ENCODE measurements at places on chromosomes 4 and X.

DNA sequence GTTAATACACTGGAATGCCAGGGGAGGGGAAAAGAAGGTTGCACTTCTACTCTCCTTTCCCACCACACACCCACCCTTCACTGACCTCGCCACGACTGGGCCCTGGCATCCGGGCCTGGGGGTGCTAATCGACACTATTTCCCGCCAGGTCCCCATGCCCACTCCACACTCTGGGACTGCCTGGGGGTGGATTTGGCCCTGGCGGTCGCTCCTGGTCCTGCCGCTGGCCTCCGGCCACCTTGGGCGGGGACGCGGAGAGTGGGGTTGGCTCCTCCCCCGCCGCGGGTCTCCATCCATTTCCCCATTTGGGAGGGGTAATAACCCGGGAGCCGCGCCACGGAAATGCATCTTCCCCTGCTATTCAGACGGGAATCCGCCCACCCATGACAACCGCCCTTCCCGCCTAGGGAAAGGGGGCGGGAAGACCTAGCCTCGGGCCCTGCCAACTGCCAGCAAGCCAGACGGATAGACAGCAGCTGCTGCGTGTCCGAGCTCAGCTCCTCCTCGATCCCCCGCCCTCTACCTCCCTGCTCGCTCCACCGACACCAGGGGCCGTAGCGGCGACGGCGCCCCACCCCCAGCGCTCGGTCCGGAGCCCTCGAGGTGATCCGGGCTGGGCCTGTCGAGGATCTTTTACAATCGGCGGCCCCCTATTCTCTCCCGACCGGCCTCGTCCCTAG, 78.1 kb downstream of the RLIM start:
- DNase-seq = peak; percentile 73

- no peak for DNase-seq
These were observed 25.4 kb upstream of the NMU start for GRCh38 chr4:55661398-55662056.

GRCh38 chr4:15833801-15834200, 55.7 kb downstream of the CD38 start:
- no peak for DNase-seq

DNA sequence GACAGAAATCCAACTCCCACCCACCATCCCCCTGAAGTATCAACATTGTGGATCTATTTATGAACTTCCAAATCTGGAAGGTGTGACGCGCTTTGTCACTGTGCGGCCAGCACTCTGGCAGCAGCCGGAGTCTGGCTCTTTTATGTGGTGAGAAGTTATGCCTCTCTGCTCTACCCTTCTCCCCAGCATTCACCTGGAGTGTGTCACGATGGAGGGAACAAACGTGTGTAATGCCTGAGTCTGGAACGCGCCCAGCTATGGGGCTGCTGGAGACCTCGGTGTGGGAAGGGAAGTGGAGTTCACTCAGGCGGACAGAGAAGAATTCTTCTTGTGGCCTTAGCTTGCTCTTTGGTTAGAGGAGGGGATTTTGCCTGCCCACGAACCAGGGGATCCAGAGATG, 222.1 kb upstream of the RPL34 start:
- DNase-seq = no peak

DNA sequence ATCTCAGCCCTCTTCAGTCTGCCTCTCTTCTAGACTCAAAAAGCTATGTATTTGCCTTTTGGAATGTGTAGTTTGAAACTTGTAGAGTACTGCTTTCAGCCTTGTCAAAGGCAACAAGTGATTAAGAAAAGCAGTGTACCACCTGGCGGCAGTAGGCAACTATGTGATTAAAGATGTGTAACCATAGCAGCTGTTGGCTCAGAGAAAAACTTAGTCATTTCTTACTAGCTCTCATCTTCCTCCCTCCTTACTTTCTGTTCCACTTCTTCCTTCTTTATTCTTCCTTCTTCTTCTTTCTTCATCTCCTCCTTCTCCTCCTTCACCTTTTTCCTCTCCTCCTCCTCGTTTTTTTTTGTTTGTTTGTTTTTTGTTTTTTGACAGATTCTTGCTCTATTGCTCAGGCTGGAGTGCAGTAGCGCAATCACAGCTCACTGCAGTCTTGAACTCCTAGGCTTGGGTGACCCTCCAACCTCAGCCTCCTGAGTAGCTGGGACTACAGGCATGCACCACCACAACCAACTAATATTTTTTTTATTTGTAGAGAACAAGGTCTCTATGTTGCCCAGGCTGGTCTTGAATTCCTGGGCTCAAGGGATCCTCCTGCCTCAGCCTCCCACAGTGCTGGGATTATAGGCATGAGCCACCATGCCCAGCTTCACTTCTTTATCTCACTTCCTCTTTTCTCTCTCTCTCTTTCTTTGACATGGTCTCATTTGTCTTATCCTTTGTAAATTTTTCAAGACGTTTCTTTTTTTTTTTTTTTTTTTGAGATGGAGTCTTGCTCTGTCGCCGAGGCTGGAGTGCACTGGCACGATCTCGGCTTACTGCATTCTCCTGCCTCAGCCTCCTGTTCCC, 32.6 kb downstream of the ABHD18 start:
- DNase-seq = no peak

- no peak for DNase-seq
These were observed 245.9 kb upstream of the GIMD1 start for GRCh38 chr4:106614441-106614840.

DNA sequence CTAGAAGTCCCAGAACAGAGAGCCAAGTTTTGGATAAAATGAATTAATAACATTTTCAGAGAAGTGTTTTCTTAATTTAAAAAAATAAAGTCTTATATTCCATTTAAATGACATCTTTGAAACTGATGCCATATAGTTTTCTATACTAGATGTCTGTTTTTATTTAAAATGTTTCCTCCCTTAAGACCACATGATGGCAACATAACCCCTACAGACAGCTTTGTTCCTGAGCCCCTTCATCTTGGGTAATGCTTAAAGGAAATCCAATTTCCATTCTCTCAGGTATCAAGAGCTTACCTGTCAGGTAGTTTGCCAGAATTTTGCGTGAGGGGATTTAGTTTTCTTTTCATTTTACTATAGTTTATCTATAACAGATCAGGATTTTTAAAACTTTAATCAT, 181.4 kb upstream of the UGT8 start:
- no peak for DNase-seq

GRCh38 chrX:57367649-57368048, 81.1 kb downstream of the FAAH2 start:
- DNase-seq = peak; percentile 30

- no peak for DNase-seq
These were observed 7.2 kb downstream of the AFP start for GRCh38 chr4:73443224-73443623.

All from dermis blood vessel endothelial cell (primary cell).